ENCODE measurements at places on chromosomes 12 and 14.

DNA sequence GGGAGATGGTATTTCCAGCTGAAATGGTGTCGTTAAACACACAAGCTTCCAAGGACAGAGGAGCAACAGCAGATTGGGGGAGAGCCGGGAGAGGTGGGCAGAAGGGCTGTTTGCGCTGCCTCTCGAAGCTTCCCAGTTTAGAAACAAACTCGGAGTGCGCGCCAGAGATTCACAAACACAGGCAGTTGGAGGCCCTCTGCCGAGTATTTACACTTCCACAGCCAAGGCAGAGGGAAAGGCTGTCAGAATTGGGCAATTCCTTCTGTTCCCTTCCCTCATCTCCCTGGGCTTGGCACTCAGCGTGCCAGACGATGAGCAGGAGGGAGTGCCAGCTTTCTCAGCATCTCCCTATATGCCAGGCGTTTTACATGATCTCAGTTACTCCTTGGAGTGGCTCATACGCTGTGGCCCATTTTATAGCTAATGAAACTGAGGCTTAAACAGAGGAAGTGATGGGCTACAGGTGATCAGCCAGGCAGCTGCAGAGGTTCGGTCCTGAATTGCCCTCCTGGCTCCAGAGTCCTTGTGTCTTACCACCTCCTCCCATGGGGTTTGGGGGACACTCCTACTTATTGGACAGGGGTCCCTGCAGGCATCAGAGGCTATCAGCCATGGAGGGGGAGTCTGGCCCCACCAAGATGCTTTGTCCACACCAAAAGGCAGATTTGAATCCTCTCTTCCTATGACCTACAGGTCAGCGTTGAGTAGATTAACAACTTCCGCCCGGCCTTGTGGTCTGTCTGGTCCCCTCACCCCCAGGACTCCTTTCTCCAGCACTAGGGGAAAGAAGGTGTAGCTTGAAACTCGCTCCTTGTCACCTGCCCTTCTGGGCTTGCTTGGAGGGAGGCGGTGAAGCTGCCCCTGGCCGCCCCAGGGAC is 3.1 kb downstream of the FAM222A start:
- DNase-seq = no peak

DNA sequence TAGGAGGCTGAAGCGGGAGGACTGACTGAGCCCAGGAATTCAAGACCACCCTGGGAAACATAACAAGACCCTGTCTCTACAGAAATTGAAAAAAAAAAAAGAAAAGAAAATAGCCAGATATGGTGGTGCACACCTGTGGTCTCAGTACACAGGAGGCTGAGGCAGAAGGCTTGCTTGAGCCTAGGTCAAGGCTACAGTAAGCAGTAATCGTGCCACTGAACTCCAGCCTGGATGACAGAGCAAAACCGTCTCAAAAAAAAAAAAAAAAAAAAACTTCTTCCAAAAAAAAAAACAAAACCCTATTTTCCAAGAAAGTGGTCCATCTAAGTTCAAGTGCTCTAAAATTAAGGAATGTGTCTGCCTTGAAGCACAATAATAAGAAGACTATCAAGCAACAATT is 19.8 kb downstream of the SNX6 start:
- DNase-seq = no peak

GRCh38 chr12:106975993-106976658 is 10.8 kb downstream of the MTERF2 start:
- DNase-seq = no peak

GRCh38 chr14:33291529-33292104 is 352.9 kb downstream of the NPAS3 start:
- DNase-seq = no peak

All from stimulated activated CD4-positive, alpha-beta T cell treated with anti-CD3 and anti-CD28 coated beads, Interleukin-1b, Interleukin-23, amount 100 ng/mL, for 48 hours (primary cell).